ENCODE measurements at places on chromosomes 3 and 15.
A peak's percentile ranks its signal among the peaks of the same experiment; 100 is the strongest.

GRCh38 chr3:34419801-34420200 is 621.4 kb downstream of the PDCD6IP start:
- DNase-seq, result no peak

DNA sequence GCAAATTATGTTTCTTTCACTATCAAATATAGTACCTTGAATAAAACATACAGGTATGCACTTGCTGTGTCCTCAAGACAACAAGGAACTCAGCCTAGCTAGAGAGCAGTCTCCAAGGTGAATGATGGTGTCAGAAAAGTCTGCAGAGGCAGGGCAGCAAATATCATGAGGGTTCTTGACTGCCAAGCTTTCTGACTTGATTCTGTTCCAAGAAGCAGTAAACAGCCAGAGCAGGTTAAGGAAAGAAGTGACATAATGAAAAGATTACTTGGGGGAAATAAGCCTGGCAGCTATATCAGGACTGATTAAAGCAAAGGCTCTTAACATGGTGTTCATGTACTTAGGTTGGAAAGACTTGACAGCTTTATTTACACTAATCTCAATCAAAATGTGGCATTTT is 192.2 kb upstream of the GADL1 start:
- DNase-seq, result no peak

DNA sequence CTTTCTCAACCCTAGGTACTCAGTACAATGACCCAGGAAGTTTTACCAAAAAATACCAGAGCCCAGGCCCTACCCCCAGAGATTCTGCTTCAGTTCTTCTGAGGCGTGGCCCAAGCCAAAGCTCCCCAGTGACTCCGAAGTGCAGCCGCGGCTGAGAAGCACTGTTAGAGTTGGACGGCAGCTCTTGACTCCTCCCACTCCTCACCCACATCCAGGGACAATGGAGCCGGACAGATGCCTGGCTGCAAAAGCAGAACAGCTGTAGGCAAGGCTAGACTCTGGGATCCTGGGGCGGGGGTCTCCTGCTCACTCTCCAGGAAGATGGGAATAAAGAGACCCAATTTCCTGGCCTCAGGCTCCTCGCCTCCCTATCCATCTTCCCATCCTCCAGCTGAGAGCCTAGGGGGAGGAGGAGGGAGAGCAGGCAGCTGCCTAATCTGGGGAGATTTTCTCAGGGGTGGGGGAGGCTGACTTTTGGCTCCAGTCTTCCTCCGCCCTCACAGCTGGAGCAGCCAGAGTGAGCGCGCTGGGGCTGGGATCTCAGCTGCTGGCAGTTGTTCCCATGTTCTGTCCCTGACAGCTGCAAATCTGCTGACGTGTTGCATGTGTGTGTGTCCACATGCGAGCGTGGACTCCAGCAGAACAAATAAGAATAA is 223.8 kb downstream of the OPA1 start:
- no peak for DNase-seq

DNA sequence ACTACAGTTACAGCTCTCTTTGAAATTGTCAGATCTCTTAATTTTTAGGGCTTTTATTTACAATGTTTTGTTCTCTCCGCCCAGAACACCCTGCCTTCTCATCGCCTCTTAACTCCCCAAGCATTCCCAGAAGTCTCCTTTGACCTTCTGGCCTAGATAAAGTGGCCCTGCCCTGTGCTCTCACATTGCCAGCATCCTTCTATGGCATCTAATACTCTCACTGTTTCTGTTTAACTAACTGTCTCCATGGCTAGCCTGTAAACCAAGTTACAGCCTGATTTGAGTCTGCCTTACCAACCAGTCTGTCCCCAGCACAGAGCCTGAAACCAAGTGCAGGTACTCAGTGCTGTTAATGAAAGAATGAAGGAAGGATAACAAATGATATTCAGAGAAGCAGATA is 19.9 kb downstream of the COL8A1 start:
- DNase-seq, result no peak

DNA sequence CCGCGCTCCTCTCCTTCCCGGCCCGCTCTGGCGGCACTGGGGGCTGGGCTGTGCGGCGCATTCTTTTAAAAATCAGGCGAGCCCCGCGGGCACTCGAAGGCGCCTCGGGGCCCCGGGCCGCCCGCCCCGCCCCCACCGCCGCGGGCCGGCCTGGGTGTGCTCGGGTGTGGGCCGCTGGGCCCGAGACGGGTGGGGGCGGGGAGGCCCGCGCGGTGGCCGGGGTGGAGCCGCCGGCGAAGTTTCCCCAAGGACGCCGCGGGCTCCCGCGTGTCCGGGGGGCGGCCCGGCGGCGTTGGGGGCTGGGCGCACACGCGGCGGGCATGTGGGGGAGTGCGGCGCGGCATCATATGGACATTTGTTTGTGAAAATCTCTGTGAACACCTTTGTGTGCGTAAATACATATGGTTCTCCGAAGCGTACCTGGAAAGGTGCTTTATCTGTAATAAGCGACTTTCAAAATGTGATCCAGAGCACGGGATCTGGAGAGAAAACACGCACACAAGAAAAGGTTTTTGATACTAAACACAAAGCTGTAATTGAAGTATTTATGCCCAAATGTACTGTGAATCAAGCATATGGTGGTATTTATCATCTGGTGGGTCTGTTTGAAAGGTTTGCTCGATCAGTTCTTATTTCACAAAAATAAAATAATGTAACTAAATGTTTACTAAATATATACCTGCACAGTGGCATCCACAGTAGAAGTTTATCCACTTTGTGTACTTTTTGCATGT is 612 bp upstream of the TBL1XR1 start:
- no peak for DNase-seq

GRCh38 chr15:63881431-63881830 is 47.7 kb upstream of the HERC1 start:
- DNase-seq, result no peak

DNA sequence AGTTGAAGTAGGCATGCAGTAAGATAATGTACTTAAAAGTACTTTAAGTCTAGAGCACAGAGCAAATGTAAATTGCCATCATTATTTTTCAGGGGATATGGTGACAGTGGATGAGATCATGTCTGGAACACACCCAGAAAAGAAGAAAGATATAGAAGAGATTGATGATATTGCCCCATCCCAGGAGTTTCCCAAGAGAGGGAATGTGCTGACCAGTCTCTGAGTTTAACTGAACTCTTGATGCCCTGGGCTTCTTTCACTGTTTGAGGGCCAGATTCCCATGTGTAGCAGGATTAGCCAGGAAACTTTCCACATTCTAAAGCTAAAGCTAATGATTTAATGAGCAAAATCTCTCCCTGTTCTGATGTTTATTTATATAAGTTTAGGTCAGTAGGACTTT is 366.8 kb upstream of the UMPS start:
- DNase-seq, result no peak

DNA sequence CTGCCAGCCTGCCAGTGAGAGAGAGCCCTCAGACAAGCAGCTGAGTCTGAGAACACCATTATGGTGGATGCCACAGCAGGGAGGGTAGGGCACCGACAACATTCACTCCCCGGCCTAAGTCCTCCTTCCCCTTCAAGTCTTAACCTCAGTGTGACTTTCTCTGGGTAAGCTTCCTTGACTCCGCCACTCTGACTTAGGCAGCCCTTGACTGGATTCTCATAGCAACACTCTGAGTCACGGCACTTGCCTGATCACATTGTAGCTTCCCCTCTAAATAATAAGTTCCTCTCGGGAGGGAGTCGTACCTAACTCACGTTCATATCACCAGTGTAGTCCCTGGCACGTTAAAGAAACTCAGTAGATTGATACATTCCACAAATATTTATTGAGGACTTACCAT is 180.5 kb downstream of the FOXB1 start:
- DNase-seq, result no peak

- DNase-seq, result peak; percentile 61
Observed at GRCh38 chr3:128076483-128077201, 24.4 kb downstream of the SEC61A1 start.

DNA sequence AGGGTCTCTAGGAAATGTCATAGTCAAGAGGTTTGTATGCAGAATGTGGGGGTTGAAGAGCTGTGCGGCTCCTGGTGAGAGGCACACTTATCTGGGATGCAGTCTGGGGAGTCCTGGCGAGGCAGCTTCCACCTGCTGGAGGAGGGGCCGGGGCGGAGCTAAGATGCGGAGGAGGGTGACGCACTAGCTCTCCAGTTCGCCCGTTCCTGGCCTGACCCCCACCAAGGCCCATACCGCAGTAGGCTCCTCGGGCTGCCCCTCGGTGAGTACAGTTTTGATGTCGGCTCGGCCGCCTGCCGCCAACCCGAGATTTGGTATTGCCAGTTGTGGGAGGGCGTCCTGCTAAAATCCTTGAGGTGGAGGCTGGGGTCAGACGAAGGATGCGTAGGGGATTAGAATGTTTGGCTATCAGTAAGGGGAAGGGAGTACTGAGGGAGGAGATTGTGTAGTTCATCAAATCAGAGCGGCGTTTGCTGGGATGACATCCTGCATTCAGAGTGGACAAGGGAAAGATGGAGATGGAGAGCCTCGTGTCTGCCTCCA is at the start of gene SCG5:
Gene SCG5, plus strand, starts transcription at position 194 of the 543 bp plus-strand sequence. CDS start 1,883 bp downstream, outside the sequence.
- DNase-seq, result no peak

- no peak for DNase-seq
Observed at GRCh38 chr3:112811131-112811884, 35.4 kb downstream of the CD200R1L start.

DNA sequence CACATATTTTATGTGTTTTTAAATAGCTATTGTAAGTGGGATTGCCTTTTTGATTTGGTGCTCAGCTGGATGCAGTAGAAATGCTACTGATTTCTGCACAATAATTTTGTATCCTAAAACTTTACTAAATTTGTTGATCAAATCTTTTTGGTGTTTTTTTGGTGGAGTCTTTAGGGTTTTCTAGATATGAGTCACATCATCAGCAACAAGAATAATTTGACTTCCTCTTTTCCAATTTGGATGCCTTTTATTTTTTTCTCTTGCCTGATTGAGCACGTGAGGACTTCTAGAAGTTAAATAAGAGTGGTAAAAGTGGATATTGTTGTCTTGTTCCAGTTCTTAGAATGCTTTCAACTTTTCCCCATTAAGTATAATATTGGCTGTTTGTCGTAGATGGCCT is 51.3 kb downstream of the TLNRD1 start:
- DNase-seq, result no peak

DNA sequence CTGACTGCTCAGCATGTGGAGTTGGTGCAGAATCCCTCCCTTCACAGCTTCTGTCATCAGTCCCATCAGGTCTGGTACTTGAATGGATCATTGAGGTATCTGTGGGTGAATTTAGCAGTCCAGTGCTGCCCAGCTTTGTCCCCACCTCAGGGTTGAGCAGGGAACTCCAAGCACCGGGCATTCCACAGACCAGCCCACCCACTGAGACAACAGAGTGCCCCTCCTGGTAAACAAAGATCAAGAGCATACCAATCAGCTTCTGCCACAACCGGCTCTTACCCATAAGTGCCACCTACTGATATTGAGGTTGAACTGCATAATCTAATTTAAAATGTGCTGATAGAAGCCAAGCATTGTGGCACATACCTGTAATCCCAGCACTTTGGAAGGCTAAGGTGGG is 57.1 kb upstream of the FXR1 start:
- no peak for DNase-seq

- DNase-seq, result no peak
Observed at GRCh38 chr3:49484471-49484870, 14.4 kb downstream of the DAG1 start.

GRCh38 chr15:40398413-40398873 is 7.2 kb upstream of the IVD start:
- no peak for DNase-seq

GRCh38 chr3:122572940-122573412 is 4.5 kb upstream of the PARP15 start:
- no peak for DNase-seq

- DNase-seq, result no peak
Observed at GRCh38 chr3:59884409-59884808, 834.6 kb upstream of the CFAP20DC start.

- no peak for DNase-seq
Observed at GRCh38 chr3:196513697-196514349, 1.3 kb downstream of the SMCO1 start.

- DNase-seq, result peak; percentile 36
Observed at GRCh38 chr15:66115568-66116206, 137.9 kb downstream of the MEGF11 start.

DNA sequence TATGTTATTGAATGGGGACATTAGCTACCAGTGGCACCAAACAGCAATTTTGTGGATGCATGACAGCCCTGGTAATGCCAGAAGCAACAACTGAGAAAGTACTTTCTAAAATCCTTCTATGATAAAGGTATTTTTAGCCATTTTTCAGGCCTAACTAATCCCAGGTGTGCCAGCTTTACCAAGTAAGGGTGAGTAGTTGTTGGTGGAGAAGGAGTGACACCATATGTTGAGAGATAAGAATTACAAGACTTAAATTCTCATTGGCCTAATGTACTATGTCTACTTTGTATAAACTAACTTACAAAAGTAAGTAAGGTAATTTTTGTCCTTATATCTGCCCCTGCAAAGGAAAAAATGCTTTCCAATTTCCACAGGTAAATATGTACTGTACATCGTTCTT is 4.1 kb upstream of the COX17 start:
- DNase-seq, result no peak

GRCh38 chr3:119352863-119353527 is 58.8 kb downstream of the ARHGAP31 start:
- no peak for DNase-seq

GRCh38 chr3:185639632-185640206 is 53.6 kb downstream of the SENP2 start:
- no peak for DNase-seq

GRCh38 chr15:63610209-63610841 is 13.1 kb downstream of the FBXL22 start:
- DNase-seq, result peak; percentile 74

- DNase-seq, result no peak
Observed at GRCh38 chr15:90814191-90814821, 54.1 kb upstream of the FURIN start.

DNA sequence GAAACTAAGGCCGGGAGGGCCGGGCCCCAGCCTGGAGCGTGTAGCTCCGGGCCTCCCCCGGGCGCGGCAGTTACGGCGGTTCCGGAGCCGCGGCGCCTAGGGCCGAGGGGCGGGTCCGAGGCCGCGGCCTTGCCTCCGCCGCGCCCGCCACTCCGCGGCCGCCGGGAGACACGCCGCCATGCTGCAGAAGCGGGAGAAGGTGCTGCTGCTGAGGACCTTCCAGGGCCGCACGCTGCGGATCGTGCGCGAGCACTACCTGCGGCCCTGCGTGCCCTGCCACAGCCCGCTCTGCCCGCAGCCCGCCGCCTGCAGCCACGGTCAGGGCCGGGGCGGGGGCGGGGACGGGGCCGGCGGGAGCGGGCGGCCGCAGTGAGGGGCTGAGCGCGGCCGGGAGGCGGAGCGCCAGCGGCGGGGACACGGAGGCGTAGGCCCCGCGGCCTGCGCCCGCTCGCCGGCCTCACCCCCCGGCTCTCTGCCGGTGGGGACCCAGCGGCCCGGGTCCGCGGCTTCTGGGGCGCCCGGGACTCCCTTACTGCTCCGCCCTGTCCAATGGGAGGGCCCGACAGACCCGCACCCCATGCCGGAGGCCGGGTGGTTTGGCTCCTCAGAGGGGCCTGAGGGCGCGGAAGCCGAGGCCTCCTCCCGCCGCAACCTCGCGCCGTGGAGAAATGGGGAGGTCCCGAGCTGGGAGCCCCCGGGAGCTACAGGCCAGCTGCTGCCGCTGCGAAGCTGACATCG is at the start of gene DIS3L:
Gene DIS3L, plus strand, starts transcription at position 150 of the 738 bp plus-strand sequence. Its CDS starts 29 bp downstream, at position 179.
- peak; percentile 84 for DNase-seq

Data from activated T-cell treated with anti-CD3 and anti-CD28 coated beads, Interleukin-2, amount 50 U/mL, for 24 hours (primary cell).